ENCODE measurements at places on chromosomes 3 and 15. TPM values are rescaled to one million over a fixed set of nuclear protein-coding genes. Genes with fewer than 3 reads are reported as not detected.

- H3K4me1 ChIP-seq, result peaks cover 16% of the 10 kb centered on the region
- no peaks in the 10 kb centered on the region for H3K36me3 ChIP-seq
- DNase-seq, result no peak
- H3K27me3 ChIP-seq, result no peaks in the 10 kb centered on the region
- H3K27ac ChIP-seq, result no peak overlapping the region
Observed at GRCh38 chr15:25900901-25901300, 37.8 kb upstream of the ATP10A start.

- no peak overlapping the region for H3K27ac ChIP-seq
- peaks cover 4% of the 10 kb centered on the region for H3K27me3 ChIP-seq
- peaks cover 13% of the 10 kb centered on the region for H3K4me1 ChIP-seq
- DNase-seq, result no peak
Observed at GRCh38 chr3:194908496-194908895, 222.8 kb downstream of the FAM43A start.

The ADGRG7 gene
- not detected for total RNA-seq

The RBP2 gene
- total RNA-seq, result not detected

The FILIP1L gene
- not detected for total RNA-seq

The IMPG2 gene
- 0.25 TPM for total RNA-seq

DNA sequence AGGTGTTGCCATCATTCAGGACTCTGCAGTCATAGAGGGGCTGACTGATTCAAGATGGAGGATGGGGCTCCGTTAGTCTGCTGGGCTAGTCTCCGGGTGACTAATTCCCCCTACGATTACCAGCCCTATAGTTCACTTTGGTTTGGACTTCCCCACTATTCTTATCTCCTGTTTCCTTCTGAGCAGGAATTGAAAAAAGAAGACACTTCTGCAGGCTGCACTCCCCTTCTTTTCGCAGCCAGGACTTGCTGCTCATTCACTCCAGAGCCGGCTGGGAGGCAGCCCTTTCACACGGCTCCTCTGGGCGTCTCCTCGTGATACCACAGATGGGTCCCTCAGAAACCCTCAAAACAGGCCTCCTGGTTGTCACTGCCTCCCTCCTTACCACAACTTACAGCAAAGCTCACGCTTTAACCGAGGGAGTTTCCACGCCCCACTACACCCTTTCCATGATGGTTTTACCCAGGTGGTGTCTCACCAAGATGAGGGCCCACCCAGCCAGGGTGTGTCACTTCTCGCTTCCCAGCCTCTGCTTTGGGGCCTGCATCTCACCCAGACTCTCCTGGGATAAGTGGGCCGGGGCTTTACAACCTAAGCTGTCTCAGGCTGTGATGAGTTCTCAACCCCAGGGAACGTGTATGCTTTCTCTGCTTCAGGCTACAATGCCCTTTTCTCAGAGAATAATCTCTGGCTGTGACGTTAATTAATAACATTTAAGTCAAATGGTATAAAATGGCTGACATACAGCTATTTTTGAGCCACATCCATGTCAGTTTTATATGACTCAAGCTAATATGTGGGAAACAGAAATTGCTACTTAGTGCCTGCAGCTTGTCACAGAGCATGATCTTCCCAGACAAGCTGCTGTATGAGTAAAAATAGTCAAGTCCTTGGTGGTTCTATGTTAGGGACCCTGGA is 11.9 kb downstream of the CX3CR1 start:
- H3K27me3 ChIP-seq, result no peaks in the 10 kb centered on the region
- H3K4me1 ChIP-seq, result peaks cover 94% of the 10 kb centered on the region
- H3K27ac ChIP-seq, result peak overlapping the region; percentile 94
- peaks cover 22% of the 10 kb centered on the region for H3K36me3 ChIP-seq
- DNase-seq, result peak; percentile 90
- H3K4me3 ChIP-seq, result peak overlapping the region; percentile 84

The LYZL4 gene
- total RNA-seq, result not detected

The ADCY5 gene
- total RNA-seq, result not detected

DNA sequence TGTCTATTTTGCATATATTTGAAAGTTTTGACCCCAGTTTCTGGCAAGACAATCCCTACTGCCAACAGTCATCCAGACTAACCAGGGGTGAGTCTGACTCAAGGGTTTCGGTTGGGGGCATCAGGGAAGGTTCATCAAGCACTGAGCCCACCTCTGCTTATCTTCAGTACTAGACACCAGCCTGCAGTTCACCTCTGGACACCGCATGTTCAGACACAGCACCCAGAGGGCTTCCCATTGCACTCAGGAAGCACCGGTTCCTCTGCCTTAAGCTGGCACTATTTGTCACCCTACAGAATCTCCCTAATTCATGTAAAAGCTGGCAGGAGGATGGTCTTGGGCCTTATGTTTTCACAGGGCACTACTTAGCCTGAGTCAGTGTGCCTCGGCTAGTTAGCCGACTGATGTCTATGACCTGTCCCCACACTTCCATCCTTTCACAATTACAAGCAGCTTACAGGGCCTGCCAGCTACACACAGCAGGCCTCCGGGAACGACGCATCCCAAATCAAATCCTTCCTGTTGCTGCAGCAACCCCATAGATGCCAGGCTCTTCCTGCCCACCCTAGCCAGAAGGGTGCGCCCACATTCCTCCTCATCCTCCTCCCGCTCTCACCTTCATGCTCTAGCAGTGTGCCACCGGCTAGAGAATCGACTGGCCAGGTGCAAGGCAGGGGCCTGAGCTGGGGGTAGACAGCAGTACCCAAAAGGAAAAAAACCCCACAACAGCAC is 52.5 kb downstream of the SH3BP5 start:
- peaks cover 4% of the 10 kb centered on the region for H3K36me3 ChIP-seq
- peaks cover 77% of the 10 kb centered on the region for H3K4me1 ChIP-seq
- DNase-seq, result no peak

- H3K27me3 ChIP-seq, result no peaks in the 10 kb centered on the region
- H3K4me1 ChIP-seq, result peaks cover 19% of the 10 kb centered on the region
- DNase-seq, result peak; percentile 75
- peak overlapping the region; percentile 88 for H3K4me3 ChIP-seq
- H3K36me3 ChIP-seq, result no peaks in the 10 kb centered on the region
Observed at GRCh38 chr3:141875893-141876380, 506 bp upstream of the ATP1B3 start.

The KLHL18 gene
- total RNA-seq, result 38.9 TPM

DNA sequence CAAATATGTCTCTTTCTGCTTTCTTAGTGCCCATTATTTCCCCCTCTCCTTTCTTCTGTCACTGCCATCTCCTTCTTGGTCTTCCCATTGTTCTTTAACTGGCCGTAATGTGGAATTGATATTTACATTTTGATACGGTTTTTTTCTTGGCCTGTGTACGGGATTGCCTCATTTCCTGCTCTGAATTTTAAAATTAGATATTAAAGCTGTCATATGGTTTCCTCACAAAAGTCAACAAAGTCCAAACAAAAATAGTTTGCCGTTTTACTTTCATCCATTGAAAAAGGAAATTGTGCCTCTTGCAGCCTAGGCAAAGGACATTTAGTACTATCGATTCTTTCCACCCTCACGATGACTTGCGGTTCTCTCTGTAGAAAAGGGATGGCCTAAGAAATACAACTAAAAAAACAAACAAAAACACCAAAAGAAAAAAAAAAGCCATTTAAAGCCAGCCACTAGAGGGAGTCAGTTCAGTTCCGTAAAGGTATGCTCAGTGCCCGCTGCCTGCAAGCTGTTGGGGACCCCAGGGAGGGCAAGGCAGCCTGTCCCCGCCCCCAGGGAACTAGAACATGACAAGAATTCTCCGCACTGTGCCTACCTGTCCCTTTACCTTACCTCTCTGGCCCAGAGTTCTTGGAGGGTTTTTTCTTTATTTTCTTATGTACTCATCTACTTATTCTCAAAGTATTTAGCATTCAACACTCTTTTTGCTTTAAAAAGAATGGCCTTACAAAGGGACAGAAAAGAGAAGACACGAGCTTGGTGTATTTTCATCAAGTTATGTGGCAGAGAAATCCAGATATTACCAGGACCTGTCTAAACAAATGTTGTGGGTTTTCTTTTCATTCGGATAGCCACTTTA is 30.0 kb upstream of the NR2E3 start:
- H3K4me3 ChIP-seq, result no peak overlapping the region
- no peaks in the 10 kb centered on the region for H3K36me3 ChIP-seq
- H3K4me1 ChIP-seq, result peaks cover 14% of the 10 kb centered on the region
- peaks cover 21% of the 10 kb centered on the region for H3K27me3 ChIP-seq
- H3K27ac ChIP-seq, result no peak overlapping the region

The CLDN16 gene
- total RNA-seq, result not detected

- peak overlapping the region; percentile 51 for H3K27ac ChIP-seq
- H3K27me3 ChIP-seq, result no peaks in the 10 kb centered on the region
- H3K36me3 ChIP-seq, result peaks cover 4% of the 10 kb centered on the region
- DNase-seq, result no peak
- no peak overlapping the region for H3K4me3 ChIP-seq
- peaks cover 15% of the 10 kb centered on the region for H3K4me1 ChIP-seq
Observed at GRCh38 chr15:51878446-51879386, 49.3 kb downstream of the TMOD3 start.

DNA sequence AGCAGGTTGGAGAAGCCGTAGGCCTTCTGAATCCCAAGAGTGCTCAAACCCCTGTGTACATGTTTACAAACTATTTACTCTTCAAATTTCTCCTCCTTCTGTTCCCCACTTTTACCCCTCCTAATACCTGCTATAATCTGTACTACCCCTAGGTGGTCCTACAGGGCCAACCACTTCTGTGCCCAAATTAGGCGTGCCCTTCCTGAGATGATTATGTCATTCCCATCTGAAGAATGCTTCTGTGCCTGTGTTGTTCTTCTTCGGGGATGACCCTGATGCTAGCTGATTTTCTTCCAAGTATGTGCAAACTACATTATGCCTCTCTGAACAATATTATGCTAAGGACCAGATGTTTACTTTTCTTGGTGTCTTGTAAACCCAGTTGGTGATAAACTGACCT is 20.5 kb downstream of the RBP2 start:
- no peaks in the 10 kb centered on the region for H3K4me1 ChIP-seq
- no peak overlapping the region for H3K4me3 ChIP-seq
- no peak for DNase-seq
- H3K27me3 ChIP-seq, result no peaks in the 10 kb centered on the region
- H3K36me3 ChIP-seq, result no peaks in the 10 kb centered on the region

The UBAP1L gene
- total RNA-seq, result 14.2 TPM

The CFAP20DC gene
- total RNA-seq, result 0.71 TPM

DNA sequence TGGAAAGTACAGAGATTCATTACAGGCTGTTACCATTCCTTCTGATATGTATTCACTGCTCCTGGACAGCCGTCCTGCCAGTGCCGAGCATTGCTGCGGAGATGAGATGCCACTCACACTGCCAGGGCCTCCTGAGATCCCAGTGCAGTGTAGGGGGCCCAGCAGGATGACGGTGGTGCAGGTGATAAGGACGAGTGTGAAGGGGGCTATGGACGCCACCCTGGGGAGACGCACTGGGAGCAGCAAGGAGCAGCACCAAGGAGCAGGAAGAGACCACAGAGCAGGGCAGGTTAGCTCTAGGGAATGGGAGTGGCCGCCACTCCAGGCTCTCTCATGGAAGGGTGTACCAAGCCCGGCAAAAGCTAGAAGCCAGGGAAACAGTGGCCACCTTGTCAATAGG is 4.0 kb upstream of the KLF15 start:
- no peak overlapping the region for H3K27ac ChIP-seq
- peak; percentile 15 for DNase-seq
- peaks cover 3% of the 10 kb centered on the region for H3K4me1 ChIP-seq
- no peak overlapping the region for H3K4me3 ChIP-seq

DNA sequence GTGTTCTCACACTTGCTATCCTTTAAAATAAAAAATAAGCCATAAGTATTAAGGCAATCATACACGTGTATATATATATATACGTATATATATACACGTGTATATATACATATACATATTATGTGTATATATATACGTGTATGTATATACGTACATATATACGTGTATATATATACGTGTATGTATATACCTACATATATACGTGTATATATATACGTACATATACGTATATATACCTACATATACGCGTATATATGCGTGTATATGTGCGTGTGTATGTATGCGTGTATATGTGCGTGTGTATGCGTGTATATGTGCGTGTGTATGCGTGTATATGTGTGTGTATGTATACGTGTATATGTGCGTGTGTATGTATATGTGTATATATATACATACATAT is 477.3 kb upstream of the ARRDC4 start:
- H3K27me3 ChIP-seq, result no peaks in the 10 kb centered on the region
- H3K4me1 ChIP-seq, result no peaks in the 10 kb centered on the region
- DNase-seq, result no peak

The GOLGA8S gene
- total RNA-seq, result 2.4 TPM

The WDR93 gene
- not detected for total RNA-seq

DNA sequence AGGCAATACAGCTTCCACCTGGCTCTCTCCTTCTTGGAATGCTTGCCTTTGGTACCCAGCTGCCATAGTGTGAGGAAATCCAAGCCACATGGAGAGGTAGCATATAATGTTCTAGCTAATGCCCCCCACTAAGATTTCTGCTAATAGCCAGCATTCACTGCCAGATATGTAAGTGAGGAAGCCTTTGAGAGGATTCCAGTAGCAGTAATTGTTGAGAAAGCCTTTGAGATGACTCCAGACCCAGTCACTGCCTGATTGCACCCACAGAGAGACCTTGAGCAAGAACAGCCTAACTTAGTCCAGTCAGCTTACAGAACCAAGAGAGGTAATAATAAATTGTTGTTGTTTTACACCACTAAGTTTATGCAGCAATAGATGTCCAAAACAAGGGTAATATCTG is 63.1 kb downstream of the STRIT1 start:
- H3K27me3 ChIP-seq, result no peaks in the 10 kb centered on the region
- no peak overlapping the region for H3K4me3 ChIP-seq
- no peak for DNase-seq
- no peak overlapping the region for H3K27ac ChIP-seq

DNA sequence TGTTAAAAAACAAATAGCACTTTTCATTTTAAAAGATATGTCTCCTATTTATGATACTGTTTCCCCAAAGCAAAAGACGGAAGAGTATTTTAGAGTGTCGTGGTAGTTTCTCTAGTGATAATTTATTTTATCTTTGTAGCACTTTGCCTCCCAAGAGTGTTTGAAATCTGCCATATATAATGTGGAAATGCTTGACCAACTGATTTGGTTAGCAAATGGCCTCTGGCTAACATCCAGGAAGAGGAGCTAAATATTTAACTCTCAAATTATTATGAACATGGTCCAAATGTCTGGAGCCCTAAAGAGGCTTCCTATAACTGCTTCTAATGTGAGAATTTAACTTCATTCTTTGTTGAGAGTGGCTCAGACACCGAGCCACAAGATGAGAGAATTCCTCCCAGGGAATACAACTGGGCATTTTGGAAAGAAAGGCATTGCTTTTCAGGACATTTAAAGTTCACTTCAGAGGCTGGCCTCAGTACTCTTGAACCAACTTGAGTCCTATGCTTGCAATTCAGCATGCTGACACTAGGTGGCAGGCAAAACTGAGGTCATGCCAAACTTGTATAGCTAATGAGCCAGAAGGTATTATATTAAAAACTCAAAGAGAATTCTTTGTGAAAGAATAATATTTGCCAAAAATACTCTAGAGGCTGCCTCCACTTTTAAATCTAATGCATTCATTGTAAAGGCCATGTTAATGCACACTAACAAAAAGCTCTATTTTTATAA is 104.5 kb downstream of the RARB start:
- H3K36me3 ChIP-seq, result peaks cover 15% of the 10 kb centered on the region
- DNase-seq, result no peak
